Stimulated activated memory B cell treated with anti-CD40 and anti-IgM and Interleukin-4, amounts not matched to agents 10 μg/mL and 1 μg/mL and 100 μg/mL, for 72 hours (primary cell): ENCODE measurements at places on chromosomes 16 and 17.

- ATAC-seq, result peak; percentile 36
Observed at GRCh38 chr16:7653746-7654461, 321.3 kb downstream of the RBFOX1 start.

DNA sequence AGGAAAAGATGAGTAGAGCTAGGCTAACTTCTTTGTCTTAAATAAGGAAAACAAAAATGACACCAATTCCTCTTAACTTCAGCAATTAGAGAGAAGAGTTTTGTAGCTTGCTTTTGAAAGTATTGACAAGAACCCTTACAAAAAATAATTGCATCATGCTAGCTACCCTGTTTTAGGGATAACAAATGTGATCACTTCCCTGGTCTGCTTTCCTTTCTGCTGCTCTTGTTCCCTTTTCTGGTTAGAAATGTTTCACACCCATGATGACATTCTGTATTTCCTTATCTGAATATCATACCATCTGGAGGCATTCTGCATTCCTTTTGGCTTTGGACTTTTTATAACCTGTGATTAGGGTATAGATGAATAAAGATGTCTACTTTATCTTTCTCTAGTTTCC is 9.9 kb upstream of the SMIM36 start:
- ATAC-seq, result no peak

DNA sequence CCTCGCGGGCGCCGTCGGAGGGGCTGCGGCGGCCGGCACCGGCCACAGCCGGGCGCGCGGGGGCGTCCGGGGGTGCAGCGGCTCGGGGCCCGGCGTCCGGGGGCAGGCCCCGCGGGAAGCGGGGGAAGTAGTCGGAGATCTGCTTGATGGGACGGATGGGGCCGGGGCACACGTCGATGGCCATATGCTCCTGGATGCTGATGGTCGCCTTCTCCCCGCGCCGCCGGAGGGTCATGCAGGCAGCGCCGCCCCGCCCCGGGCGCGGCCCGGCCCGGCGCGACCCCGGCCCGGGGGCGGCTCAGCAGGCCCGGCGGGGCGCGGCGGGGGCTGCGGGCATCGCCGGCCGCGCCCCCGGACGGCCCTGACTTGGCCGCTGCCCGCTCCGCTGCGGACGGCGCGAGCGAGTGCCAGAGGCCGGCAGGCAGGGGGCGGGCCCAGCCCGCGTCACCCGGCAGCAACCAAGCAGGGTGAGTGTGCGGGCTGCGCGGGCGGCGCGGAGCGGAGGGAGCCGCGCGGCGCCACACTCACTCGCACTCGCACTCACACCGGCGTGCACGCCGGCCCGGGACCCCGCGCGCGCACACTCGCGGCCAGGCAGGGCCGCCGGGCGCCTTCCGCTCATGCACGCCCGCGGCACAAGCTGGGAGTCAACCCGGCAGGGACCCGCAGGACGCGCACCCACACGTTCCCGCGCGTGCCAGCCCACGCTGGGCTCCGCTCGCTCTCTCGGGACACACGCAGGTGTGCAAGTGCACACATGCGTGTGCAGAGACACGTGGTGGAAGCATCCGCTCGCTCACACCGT is at the start of gene DOC2B:
DOC2B (minus strand) TSS at position 406 of the 805 bp plus-strand sequence; CDS start at position 235, 171 bp downstream.
- ATAC-seq, result no peak

- no peak for ATAC-seq
Observed at GRCh38 chr17:29575511-29576213, 7.2 kb downstream of the TP53I13 start.

DNA sequence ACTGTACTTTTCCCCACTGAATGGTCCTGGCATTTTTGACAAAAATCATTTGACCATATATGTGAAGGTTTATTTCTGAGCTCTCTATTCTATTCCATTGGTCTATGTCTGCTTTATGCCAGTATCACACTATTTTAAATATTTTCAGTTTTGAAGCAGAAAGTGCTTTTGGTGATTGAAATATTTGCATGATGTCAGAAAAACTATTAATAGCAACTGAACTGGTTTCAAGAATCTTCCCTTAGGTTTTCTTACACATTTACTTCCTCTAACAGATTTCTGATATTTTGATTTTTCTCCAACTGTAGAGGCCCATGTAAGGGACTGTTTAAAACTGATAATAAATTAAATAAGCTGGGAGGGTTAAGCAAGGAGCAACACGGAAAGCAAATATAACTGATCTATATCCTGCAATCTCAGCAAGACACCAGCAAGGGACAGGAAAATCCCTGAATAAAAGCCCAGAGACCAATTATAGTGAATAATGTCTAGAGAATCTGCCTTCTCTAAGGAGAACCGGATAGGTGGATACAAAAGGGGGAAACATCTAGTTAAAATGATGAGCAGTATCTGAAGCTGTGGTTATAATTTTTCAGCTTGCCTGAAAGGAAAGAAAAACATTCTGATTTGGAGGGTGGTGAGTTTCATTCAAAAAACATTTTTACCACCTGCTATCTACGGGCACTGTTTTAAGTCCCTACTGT is 80.9 kb upstream of the STAC2 start:
- ATAC-seq, result no peak

DNA sequence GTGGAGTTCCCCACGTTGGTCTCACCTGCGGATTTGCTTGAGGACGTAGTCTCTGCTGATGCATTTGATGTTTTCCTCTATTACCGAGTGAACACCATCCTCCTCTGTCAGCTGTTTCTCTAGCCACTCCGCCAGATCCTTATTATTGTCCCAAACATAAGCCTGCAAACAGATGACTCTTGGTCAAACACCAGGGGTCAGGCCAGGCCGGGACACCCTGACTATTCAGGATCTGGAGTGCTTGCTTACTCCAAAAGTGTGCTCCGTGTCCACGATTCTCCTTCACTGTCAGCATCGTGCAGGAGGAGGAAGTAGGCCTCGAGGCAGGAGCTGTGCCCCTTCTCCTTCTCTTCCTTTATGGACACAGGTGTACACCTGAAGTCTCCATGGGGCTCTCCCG is 140.2 kb downstream of the AATF start:
- no peak for ATAC-seq

DNA sequence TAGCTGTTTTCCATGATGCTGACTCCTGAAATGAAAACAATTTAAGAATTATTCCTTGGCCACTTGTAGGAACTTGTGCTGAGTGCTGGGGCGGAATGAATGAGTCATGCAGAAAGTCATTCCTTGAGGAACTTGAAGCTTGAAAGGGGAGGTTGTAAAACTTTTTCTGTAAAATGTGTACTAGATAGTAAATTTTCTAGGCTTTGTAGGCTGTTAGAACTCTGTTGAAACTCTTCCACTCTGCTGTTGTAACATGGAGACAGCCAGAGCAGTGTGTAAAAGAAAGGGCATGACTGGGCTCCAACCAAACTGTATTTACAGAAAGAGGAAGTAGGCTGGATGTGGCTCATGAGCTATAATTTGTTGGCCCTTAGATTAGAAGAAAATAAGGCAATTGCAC is 46.1 kb downstream of the ABCA8 start:
- ATAC-seq, result peak; percentile 59

GRCh38 chr17:4580291-4580690 is 4.0 kb upstream of the SMTNL2 start:
- no peak for ATAC-seq

- ATAC-seq, result no peak
Observed at GRCh38 chr17:14225254-14225980, 11.2 kb downstream of the CDRT15 start.

- ATAC-seq, result peak; percentile 21
Observed at GRCh38 chr17:4998027-4998731, 429 bp downstream of the KIF1C start.

DNA sequence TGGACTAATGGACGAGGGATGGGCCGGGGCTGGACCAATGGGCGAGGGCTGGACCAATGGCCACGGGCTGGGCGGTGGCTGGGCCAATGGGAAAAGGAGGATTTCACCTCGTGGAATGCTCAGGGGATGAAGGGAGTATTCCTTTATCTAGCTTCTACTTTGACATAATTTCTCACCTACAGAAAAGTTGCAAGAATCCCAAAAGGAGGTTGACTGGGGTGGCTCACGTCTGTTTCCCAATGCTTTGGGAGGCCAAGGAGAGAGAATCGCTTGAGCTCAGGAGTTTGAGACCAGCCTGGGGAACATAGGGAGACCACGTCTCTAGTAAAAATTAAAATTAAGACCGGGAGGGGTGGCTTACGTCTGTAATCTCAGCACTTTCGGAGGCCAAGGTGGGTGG is 5.7 kb upstream of the FLYWCH1 start:
- ATAC-seq, result no peak

DNA sequence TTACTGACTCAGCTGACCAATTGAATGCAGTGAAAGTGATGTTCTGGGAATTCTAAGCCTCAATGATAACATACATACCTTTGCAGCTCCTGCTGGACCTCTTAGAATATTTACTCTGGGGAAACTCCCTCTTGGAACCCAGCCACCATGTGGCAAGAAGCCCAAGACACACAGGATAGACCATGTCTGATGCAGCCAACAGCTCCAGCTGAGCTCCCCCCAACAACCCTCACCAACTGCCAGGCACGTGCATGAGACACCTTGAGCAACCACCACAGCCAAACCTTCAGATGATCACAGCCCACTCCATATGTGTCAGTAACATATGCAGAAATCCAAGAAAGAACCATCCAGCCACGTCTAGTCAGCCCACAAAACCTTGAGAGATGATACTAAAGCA is 53.0 kb downstream of the XYLT1 start:
- ATAC-seq, result no peak

- no peak for ATAC-seq
Observed at GRCh38 chr16:1961651-1962067, 2.3 kb downstream of the NDUFB10 start.

GRCh38 chr17:17236295-17237025 is 508 bp downstream of the FLCN start:
- peak; percentile 4 for ATAC-seq

DNA sequence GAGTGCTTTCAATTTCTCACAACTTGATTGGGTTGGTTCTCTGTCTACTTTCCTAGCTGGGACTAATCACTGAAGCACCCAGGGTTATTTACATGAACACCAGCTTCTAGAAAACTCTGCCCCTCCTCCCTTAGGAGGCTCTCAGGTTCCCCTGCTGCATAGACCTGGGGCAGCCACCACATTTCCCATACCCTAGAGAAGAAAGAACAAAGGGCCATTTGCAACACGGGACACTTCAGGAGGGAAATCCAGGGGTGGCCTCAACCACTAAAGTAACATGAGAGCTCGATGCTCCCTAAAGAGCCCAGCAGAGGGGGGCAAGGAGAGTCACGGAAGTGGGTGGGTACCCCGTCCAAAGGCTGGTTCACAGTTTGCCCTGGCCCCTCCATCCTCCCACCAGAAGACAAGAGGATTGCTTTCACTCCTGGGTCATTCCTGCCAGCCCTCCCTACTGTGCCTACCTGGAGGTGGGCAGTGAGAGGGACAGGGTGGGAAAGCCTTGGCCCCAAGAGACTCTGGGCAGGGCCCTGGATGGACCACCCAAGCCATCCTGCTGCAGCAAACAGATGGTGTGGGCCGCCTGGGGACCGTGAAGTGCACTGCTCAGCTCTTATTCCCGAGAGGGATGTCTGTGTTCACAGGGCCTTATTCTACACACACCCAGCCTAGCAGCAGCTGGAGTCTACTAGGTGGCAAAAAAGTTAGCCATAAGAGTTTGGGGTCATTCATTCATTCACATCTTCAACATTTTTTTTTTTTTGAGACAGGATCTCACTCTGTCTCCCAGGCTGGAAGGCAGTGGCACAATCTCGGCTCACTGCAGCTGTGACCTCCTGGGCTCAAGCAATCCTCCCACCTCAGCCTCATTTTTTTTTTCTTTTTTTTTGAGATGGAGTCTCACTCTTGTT is 392.1 kb downstream of the SOX9 start:
- no peak for ATAC-seq

DNA sequence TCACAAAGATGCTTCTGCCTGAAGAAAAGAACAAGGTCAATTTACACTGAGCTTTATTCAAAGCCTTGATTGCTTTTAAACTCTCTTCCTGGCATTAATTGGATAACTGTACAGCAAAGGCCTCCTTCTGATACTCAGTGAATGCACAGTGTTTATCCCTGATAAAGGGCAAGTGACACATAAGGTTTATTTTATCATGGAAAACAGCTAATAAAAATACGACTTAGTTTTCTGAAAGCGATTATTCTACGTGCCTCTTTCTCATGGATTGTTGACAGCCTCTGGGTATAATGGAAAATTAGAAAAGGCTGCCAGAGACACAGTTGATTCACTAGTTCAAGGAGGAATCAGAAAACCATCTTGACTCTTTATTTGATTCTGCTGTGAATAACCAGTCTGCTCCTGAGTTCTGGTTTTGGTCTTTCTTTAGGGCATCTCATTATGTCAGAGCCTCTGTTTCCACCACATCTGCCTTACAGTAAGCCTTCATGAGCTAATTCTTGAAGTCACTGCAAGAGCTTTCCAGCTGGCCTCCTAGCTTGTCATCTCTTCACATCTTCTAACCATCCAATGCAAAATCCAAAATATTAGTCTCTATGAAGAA is 212.9 kb downstream of the CNTNAP4 start:
- no peak for ATAC-seq

- no peak for ATAC-seq
Observed at GRCh38 chr17:5714993-5715392, 130.7 kb upstream of the NLRP1 start.

DNA sequence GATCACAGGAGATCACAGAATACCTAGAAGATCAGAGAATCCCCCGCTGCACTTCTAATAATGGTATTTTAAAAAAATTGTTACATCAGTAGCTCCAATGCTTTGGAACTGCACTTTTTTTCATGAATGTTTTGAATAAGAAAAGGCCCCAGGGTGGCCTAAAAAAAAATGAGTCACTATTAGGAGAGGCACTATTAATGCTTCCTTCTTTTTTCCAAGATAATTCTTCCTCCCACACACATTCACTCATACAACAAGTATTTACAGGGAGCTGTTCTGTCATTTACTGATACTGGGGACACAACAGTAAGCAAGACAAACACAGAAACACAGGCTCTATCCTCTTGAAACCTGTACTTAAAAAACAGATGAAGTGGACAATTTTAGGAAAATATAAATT is 675 bp upstream of the PDZD9 start:
- ATAC-seq, result no peak

DNA sequence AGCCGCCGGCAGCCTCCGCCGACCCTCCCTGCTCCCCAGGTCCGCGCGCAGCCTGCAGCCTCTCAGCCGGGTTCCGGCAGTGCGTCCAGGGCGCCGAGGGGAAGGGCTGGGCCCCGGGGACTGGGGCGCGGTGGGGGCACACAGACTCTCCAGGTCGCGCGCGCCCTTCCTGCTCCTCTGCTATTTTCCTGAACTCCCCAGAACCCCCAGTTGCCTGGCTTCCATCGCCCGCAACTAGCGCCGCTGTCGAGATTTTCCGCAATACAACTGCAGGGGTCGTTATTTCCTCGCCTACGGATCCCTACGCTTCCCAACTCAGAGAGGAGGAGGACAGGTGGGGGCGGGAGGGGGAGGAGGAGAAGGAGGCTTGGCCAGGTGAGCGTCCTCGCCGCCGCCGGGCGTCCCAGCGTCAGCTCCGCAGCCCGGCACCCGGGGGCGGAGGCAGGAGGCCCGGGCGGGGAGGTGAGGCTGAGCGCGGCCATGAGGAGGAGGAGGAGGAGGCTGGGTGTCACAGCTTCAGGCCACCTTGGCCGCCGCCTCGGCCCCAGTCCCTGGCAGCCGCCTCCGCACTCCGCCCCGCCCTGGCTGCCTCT is at the start of gene CA10:
CA10 (minus strand) TSS at position 265 of the 593 bp plus-strand sequence.
- ATAC-seq, result no peak
